ENCODE measurements at places on chromosomes 2 and 18.

DNA sequence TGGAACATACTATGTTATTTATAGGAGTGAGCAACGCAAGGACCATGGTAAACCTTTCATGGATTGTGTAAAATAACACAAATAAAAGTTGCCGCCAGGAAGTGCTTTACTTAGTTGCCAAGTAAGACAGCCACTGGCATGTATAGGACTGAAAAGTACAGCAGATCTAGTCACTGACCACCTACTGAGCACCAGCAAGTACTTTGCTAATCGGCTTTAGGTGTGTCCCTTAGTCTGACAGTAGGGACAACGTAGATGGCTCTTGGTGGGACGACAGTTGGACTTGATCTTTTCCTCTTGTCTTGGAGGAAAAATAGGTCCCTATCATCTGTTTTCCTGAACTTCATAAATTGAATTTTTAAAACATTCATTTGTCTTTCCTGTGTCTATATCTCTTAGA is 13.6 kb upstream of the CXXC1 start:
- no peak for DNase-seq

DNA sequence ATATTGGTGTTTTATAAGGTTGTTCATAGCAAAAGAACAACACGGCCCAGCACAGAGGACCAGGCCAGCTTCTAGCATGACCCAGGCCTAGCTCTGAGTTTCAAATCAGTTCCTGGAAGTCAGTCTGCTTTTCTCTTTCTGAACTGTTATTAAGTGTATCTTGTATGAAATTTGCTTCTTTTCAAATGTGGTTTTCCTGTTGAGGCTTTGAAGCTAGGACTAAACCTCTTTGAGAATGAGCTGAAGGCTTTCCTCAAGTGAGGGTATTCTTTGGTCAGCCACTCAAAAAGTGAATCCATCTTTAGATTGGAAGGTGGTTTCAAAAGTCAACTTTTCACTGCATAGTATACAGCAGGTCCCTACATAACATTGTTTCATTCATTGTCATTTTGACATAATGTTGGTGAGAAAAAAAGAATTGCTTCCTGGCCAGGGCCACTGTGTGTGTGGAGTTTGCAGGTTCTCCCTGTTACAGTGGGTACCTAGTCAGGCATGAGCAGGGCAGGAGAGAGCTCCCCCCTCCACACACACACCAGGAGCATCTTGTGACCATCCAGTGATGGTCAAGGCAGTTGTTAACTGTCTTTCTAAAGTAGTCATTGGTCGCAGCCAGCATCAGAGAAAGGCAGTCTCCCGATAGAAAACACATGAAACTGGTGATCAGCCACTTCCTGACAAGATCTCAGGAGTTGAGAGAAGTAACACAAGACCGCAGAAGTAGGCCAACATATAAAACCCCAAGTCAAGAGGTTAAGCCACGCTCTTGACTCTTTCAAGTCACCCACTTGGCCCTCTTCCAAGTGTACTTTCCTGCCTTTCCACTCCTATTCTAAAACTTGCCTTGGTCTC is 6.7 kb upstream of the ACAA2 start:
- no peak for DNase-seq

DNA sequence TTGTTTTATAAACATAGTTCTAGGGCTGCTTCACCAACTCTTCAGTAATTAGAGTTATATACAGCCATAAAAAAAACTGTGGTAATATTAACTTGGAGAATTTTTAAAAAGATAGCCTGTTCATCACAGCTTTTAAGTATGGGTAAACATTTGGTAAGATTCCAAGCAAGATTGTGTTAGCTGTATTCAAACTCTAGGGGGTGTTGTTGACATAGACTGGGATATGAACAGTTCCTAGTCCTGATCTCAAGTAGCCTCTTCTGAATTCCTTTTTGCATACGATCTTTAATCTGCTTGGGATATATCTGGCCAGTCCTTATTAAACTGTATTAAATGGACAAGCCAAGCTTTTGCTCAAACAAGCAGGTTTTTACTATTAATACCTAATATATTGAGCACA is 13.4 kb downstream of the NOP58 start:
- DNase-seq, result no peak

GRCh38 chr2:216477283-216478035 is 21.2 kb upstream of the RPL37A start:
- DNase-seq, result no peak

- no peak for DNase-seq
These were observed 34.4 kb upstream of the PMAIP1 start for GRCh38 chr18:59865241-59865986.

DNA sequence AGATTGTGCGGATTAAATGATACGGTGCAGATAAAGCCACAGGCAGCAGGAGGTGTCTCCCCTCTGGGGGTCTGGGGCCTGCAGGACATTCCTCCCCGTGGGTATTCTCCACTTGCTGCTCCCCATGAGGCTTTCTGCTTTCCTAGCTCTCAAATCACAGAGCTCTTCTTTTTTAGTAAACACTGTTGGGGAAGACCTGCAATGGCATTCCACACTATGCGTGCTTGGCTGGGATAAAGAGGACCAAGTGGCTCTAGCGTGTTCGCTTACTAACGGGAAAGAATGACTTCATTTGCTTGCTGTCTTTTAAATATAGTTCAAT is 146.5 kb downstream of the DDX1 start:
- no peak for DNase-seq

DNA sequence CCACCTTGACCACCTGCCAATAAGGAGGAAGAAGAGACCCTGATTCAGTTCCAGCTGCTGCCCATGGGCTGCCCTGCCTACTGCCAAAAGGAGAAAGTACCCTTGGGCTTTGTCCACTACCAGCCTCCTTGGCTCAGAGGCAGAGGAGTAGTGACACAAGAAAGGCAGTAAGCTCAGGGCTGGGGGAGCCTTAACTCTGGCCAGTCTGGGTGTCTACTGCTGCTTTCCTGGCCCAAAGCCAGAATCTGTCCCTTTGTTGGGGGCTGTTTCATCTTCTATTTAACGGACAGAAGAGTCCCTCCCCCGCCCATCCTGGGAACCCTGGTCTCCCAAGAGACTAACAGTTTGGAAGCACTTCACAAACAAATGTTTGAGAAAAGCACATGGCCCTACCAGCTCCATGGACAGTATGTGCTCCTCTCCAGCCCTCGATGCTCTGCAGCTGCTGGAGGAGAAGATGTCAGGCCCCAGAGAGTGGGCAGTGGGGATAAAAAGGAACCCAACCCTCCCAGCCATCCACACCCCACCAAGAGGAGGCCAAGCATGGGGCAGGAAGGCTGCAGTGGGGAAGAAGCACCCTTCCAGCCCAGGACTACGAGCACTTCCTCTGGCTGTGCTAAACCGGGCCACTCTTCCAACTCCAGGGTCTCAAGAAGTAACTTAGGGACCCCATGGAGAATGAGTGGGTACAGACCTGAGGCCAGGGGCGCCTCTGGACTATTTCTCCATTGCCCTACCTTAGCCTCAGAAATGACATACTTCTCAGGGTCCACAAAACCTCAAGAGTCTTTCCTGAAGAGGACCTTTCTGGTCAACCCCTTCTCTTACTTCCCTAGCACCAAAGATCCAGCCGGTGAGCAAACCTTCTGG is 1.2 kb downstream of the ATG9A start:
- DNase-seq, result no peak

DNA sequence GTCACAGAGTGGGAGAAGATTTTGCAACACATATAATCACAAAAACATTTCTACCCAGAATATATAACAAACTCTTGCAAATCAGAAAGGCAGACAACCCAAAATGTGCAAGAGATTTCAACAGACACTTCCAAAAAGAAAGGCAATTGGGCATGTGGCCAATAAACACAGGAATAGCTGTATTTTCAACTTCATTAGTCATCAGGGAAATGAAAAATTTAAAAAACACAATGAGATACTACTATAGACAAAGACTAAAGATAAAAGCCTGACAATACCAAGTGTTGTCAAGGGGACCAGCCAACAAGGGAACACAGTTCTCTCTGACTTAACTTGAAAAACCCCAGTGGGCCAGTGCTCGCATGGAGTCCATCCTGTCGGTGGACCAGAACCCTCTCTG is 40.5 kb downstream of the MTHFD2 start:
- DNase-seq, result no peak

- DNase-seq, result no peak
These were observed 14.9 kb downstream of the MRPS9 start for GRCh38 chr2:105052773-105053172.

DNA sequence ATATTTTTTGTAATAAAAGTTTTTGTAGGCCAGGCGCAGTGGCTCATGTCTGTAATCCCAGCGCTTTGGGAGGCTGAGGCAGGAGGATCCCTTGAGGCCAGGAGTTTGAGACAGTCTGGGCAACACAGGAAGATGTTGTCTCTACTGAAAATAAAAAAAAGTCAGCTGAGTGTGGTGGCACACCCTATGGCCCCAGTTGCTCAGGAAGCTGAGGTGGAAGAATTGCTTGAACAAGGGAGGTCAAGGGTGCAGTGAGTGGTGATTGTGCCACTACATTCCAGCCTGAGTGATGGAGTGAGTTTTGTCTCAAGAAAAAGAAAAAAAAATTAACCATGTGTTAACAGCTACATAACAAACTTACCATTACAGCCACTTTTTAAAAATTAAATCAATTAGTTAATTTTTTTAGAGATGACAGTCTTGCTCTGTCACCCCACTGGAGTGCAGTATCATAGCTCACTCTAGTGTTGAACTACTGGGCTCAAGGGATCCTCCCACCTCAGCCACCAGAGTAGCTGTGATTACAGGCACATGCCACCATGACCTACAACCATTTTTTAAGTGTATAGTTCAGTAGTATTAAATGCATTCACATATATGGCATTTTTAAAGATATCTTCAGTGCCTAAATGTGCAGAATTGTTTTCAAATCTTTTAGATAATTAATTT is 67.2 kb upstream of the ACYP2 start:
- DNase-seq, result no peak

- no peak for DNase-seq
These were observed 100.5 kb upstream of the VWC2L start for GRCh38 chr2:214310319-214310718.

DNA sequence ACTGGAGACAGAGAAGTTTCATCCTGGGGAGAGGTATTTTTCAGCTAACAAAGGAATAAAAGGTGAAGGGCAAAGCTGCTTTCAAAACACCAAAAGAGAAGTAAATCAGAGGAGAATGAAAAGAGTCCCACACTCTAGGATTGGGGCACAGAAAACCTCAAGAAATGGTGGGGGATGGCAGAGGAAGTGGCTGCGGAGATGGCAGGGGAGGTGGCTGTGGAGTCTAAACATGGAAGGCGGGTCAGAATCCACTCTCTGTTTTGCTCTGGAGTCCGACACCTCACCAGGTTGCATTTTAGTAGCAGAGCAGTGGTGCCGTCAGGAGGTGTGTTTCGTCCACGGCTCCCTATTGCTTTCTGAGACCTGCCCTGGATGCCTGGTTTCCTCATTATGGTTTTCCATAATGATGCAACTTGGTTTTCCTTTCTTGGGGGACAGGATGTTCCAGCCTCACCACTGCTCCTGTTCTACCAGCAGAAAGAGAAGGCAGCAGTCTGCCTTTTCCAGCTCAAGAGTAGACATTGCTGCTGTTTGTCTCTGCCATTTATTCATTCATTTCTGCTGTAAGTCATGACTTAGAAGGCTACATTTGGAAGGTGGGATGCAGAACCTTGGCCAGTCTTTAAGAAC is 188.7 kb downstream of the ANKRD44 start:
- no peak for DNase-seq

- DNase-seq, result no peak
These were observed 1.6 kb downstream of the SETBP1 start for GRCh38 chr18:44682201-44682870.
